Urothelium cell line (cell line): ENCODE measurements at places on chromosomes 13 and 19.

DNA sequence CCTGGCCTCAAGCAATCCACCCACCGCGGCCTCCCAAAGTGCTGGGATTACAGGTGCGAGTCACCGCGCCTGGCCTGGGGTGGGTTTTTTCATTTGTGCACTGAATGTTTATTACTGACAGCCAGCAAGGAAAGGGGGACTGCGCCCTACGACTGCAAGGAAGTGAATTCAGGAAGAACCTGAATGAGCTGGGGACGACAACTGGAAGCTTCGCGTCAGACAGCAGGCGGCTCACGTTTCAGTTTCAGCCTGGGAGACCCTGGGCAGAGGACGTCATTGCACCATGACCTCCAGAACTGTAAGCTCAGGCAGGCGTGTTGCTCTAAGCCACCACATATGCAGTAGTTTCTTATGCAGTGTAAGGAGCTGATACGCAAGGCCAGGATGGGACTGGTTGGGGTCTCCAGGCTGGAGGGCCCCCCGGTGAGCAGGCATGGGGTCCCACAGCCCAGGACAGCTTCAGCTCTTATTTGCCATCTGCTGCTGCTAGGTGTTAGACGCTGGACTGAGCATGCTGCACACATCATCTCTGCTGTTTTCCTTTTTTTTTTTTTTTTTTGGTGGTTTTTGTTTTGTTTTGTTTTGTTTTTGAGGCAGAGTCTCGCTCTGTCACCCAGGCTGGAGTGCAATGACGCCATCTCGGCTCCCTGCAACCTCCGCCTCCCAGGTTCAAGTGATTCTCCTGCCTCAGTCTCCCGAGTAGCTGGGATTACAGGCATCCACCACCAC lies 66.6 kb downstream of the GADD45B start:
- no peak for DNase-seq

DNA sequence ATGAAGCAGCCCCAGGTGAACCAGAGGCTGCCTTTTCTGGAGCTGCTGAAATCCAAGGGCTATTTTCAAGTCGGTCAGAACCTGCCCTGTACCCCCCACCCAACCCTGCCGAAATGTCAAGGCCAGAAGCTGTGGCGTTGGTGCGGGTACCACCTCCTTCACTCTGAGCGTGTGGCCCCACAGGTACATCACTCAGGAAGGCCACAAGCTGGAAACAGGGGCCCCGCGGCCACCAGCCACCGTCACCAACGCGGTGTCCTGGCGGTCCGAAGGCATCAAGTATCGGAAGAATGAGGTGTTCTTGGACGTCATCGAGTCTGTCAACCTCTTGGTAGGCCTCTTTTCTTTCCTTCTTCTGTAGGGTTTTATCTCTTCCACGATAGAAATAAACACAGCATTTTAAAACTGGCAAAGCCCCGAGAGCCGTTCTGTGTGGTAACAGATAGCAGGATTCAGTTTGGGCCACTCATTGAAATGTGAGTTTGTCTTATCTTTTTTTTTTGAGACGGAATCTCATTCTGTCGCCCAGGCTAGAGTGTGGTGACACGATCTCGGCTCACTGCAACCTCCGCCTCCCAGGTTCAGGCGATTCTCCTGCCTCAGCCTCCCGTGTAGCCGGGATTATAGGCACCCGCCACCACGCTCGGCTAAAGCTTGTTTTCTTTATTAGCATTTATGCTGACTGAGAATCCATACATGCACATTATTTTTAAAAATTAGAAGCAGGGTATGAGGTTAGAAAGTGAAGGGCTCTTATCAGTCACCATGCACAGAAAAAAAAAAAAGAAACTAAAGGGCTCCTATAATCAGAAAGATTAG lies 11.3 kb downstream of the AP1M1 start:
- DNase-seq = no peak

GRCh38 chr13:103391936-103392335 lies 325.7 kb upstream of the SLC10A2 start:
- DNase-seq = no peak

DNA sequence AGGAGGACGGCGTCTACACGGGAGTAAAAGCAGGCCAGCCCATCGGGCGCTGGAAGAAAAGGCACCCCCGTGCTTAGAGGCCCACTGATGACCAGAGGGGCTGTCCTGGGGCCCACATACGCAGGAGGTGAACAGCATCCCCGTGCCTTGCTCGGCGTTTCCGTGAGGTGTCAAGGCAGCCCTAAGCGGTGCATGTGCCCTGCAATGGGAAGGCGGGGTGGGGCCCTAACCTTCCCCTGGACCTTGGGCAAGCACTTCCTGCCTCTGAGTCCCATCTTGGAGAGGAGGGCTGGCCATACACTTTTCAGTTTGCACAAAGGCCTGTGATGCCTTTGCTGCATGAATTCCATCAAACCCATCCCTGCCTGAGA lies 47.8 kb upstream of the ATP11A start:
- DNase-seq = no peak

DNA sequence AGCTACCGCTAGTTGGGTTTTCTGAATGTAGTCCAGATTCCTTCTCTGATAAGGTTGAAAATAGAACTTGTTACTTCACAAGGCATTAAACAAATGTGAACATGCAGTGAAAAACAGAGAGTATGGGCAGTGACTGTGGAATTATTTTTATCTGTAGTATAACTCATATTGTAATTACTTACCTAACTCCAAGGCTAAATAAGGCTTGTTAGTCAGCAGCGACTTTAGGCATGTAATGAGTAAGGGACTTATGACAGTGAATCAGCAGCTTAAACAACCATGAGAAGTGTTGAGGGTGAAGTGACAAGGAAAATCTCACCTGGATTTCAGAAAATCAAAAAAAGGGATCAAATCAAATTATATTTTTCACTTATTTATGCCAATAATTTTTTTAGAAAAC lies 1719.5 kb upstream of the MIR17HG start:
- DNase-seq = no peak

- DNase-seq = no peak
Measured at GRCh38 chr19:53962887-53963431, at the start of gene CACNG8. Gene CACNG8 (plus strand): TSS chr19:53962937.

DNA sequence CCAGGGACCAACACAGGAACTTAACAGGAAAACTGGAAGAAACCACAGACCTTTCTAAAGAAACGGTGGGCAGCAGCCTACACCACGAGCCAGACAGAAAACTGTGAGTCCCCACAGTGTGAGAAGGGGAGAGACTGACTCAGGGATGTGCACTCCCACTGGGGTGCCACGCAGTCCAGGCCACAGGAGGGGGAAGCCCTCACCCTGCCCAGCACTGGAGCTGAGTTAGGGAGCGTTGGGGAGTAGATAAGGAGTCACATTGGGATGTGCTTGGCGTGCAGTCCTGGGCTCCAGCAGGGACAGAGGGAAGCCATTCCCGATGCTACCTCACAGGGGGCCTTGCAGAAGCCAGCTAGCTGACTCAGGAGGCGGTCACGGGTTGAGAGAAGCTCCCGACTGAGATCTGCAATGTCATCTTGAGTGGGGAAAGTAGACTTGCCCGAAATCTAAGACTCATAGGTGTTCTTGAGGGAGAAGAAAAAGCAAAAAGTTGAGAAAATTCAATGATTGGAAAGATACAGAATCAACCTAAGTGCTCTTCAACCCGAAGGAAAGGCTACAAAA lies 17.3 kb downstream of the SIGLEC8 start:
- DNase-seq = peak; percentile 29

- no peak for DNase-seq
Measured at GRCh38 chr13:21544515-21544914, 59.5 kb downstream of the MICU2 start.

DNA sequence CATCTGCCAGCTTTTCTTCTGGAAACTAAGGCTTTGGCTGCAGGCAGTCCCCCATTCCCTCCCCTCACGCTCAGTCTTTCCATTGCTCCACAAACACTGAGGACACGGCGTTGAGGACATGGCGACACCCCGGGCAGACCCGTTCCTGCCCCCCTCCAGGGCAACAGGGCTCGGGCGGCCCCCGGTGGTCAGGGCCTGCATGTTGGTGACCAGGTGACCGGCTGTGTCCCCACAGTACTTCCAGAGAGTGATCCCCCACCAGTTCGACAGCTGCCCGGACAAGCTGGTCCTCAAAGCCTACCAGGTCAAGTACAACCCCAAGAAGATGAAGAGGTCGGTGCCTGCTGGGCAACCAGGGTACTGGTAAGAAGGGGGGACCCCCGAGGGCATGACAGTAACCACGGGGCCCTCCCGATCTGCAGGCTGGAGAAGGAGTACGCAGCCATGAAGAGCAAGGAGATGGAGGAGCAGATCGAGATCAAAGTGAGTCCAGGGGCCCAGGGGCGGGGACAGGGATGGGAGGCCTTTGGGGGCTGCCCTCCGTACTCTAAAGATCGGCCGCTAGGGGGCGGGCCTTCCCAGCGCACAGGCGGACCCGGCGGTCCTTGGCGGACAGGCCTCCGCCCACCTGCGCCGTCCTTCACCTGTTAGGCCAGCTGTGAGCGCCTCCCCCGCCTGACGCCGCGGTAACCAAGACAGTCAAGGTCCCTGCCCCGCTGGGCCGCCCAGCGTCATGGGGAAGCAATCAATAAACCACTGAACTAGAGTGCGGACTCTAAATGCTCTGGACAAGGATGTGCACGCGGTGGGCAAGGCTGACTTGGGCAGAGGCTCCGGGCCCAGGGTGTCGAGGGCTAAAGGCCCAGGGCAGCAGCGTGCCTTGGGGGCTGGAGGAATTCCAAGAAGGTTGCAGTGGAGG lies 21.1 kb downstream of the PRR36 start:
- peak; percentile 75 for DNase-seq

- DNase-seq = peak; percentile 33
Measured at GRCh38 chr19:10193790-10194499, 808 bp downstream of the DNMT1 start.

DNA sequence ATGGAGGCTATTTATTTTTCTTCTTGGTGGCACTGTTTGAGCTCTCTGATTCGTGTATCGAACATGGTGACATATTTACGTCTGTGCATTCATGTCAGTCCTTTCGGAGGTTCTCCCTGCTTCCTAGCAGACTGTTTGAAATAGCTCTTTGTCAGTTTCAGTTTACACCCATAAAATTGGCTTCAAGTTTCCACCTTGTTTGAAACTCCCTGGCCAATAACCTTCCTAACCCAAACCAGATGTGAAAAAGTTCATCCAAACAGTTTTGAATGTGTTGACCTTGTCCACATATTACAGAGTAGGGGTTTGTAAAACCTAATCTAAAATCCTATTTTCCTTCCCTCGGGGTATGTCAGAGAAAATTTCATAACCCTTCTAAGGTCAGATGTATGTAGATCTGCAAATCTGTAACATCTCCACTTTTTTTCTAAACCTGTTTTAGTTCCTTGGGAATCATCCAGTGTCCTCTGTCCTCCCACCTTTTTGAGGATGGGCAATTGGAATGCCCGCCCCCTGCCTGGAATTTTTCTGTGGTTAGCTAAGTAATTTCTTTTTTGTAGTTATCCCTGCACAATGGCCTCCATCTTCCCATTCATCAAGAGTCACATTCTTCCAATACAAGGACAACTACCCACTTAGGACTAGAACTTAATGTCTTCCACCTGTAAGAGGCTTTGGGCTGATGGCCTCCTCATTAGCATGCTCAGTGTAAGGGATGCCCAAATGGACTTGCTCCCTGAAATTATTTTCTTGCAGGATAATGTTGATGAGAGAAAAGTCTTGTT lies 499.8 kb downstream of the GPC6 start:
- no peak for DNase-seq

- DNase-seq = no peak
Measured at GRCh38 chr13:85564598-85564997, 234.6 kb downstream of the SLITRK6 start.

- DNase-seq = no peak
Measured at GRCh38 chr13:101408154-101408553, 8.2 kb downstream of the NALCN start.

DNA sequence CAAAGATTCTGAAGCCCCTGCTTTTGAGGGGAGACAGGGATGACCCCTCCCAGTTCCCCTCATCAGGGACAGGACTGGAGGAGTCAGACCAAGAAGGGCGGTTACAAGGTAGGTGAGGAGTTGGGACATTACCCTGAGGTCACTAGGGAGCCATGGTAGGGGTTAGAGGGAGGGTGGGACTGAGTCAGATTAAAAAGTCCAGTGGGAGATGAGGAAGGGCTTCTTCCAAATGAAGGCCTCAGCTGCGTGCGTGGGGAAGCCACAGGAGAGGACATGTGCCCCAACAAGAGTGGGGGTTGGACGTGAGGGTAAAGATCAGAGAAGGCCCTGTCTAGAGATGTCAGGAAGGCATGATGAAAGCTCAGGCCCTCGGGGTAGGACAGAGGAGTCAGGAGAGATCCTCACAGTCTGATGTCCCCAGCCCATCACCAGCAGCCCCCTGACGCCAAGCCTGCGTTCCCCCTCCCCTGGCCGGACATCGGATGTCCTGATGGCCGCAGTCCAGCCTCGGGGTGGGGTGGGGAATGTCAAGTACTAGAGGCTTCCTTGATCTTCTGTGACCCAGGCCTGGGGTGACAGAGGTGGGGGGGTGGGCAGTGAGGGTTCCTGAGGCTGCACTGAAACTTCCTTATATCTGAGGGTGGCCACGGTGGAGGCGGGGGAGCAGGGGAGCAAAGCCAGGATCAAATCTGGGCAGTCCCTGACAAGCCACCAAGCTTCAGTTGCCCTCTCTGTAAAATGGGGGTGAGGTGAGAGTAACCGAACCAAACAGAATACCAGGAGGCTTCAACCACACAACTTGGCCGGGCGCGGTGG lies 6.5 kb upstream of the MFSD12 start:
- no peak for DNase-seq

DNA sequence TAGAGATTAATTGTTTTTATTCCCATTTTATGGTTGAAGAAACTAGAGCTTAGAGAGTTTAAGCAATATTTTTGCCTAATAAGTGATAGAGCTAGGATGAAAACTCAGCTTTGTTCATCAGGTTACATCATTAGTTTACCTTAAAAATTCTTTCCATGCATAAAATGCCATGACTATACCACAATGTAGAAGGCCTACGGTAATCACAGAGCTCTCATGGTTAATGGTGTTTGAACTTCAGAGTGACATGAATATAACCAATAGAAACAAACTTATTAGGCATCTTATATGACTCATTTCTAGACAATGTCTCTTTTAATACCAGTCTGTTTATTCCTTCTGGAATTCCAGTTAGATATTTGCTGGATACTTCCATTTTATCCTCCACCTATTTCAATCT lies 78.5 kb downstream of the FGF9 start:
- DNase-seq = peak; percentile 16

GRCh38 chr13:97179501-97179900 lies 42.6 kb upstream of the MBNL2 start:
- DNase-seq = no peak

- DNase-seq = no peak
Measured at GRCh38 chr13:37368501-37368900, 230.1 kb downstream of the POSTN start.

DNA sequence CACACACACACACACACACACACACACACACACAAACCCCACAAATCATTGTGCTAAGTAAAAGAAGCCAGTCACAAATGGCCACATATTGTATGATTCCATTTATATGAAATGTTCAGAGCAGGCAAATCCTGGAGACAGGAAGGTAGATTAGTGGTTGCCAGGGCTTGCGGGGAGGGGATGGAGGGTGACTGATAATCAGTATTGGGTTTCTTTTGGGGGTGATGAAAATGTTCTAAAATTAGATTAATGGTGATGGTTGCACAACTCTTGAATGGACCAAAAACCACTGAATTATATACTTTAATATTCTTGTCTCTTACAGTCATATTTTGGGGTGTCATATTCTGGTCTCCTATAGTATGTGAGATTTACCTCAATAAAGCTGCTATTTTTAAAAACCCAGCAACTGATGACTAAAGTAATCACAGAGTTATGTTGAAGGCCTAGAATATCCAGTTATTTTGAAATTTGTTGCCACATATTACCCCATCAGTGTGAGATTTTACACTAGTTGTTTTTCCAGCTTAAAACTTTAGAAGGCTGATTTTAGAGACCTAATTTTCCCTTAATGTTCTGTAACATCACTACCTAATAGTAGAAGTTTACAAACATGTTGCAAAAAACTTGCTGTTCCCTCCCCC lies 20.3 kb downstream of the FLT1 start:
- DNase-seq = no peak
